ENCODE measurements at places on chromosomes 3 and 15. TPM values are rescaled to one million over a fixed set of nuclear protein-coding genes. Genes with fewer than 3 reads are reported as not detected.

ECE2 gene
- polyA plus RNA-seq = not detected

LINGO1 gene
- 1.1 TPM for polyA plus RNA-seq

RARB gene
- 3.0 TPM for polyA plus RNA-seq

CADM2 gene
- 2.5 TPM for polyA plus RNA-seq

CACNA2D2 gene
- 0.68 TPM for polyA plus RNA-seq

ARL14 gene
- polyA plus RNA-seq = 7.8 TPM

UROC1 gene
- polyA plus RNA-seq = not detected

NUSAP1 gene
- polyA plus RNA-seq = 0.95 TPM

CSPG4 gene
- 7.4 TPM for polyA plus RNA-seq

PROS1 gene
- polyA plus RNA-seq = 4.3 TPM

SEC11A gene
- polyA plus RNA-seq = 290 TPM

MAGEF1 gene
- 18.1 TPM for polyA plus RNA-seq

UBA7 gene
- 31.2 TPM for polyA plus RNA-seq

SLC22A14 gene
- 0.16 TPM for polyA plus RNA-seq

MEX3B gene
- 0.58 TPM for polyA plus RNA-seq

MKRN2 gene
- 18.1 TPM for polyA plus RNA-seq

FEZF2 gene
- not detected for polyA plus RNA-seq

KBTBD8 gene
- 0.23 TPM for polyA plus RNA-seq

GPR149 gene
- not detected for polyA plus RNA-seq

FRMD4B gene
- 6.2 TPM for polyA plus RNA-seq

REC114 gene
- polyA plus RNA-seq = not detected

TGFBR2 gene
- polyA plus RNA-seq = 125 TPM

PCNP gene
- 49.4 TPM for polyA plus RNA-seq

DLL4 gene
- polyA plus RNA-seq = 3.4 TPM

TTLL13 gene
- polyA plus RNA-seq = not detected

APEH gene
- polyA plus RNA-seq = 31.5 TPM

HDGFL3 gene
- 3.4 TPM for polyA plus RNA-seq

CHDH gene
- polyA plus RNA-seq = 5.4 TPM

ALDH1A2 gene
- polyA plus RNA-seq = 4.7 TPM

Data from adipose tissue (tissue), 3 donors.